ENCODE measurements at places on chromosomes 7 and 10.

DNA sequence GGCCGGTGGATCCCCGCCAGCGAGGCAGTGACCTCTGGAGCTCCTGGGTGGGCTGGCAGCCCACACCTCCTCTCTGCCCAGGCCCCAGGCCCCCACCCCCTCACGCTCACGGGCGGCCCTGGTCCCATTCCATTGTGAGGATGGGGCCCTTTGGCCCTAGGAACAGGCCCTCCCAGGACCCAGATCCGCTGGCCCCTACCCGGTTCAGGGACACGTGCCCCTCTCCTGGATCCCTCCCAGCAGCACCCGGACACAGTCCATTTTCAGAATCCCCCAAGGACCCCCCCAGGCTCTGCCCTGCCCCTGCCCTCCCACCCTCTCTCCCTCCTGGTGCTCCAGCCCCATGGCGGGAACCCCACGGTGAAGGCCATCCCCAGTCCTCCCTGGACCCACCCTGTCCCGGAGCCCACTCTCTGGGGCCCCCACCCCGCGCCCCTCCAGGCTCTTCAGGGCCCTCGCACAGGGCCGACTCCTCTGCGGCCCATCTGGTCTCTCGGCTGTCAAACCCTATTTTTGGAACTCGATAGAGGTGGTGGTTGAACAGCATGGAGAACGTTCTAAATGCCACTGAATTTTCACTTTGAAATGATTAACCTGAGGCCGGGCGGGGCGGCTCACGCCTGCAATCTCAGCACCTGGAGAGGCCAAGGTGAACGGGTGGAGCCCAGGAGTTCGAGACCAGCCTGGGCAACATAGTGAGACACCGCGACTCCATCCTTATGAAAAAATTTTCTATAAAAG lies 8.1 kb downstream of the ADAP1 start:
- no peak for DNase-seq

DNA sequence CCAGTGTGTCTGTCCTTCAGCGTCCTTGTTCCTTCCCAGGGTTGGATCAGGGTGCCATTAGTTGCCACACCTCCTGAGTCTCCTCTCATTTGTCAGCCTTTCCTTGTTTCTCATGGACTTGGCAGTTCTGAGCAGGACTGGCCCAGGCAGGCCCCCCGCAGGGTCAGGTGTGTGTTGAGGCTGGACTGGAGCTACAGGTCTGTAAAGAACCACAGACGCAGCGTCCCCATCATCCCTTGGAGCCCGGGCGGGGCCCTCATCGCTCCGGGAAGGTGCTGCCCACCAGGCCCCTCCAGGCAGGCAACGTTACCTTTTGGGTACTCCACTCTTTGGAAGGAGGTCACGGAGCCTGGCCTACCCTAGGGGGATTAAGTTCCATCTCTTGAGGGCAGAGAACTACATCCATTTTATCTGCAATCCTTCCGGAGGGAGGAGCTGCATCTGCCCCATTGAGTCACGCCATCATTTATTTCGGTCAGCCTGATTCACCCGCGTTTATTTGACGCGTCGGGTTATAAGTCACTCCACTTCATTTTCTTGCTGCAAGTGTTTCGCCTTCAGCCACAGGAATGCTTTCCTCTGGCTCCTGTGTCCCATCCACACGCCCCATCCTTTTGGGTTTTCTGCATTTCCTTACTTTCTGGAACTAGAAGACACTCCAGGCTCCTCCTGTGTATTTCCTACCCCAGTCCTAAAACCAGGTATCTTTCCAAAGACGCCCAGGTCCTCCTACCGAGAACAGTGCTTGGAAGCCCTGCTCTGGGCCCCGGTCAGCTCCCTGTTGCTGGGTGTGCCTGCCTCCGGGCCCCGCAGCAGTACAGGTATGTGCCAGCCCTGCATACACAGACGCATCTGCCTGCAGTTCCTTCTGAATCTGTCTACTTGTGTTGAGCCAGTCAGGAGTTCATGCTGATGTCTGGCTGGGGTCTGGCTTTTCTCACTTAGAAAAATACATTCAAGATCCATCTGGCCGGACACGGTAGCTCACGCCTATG lies 141.9 kb downstream of the MAD1L1 start:
- no peak for DNase-seq

GRCh38 chr10:78929541-78929940 lies 139.2 kb upstream of the ZMIZ1 start:
- DNase-seq: no peak

DNA sequence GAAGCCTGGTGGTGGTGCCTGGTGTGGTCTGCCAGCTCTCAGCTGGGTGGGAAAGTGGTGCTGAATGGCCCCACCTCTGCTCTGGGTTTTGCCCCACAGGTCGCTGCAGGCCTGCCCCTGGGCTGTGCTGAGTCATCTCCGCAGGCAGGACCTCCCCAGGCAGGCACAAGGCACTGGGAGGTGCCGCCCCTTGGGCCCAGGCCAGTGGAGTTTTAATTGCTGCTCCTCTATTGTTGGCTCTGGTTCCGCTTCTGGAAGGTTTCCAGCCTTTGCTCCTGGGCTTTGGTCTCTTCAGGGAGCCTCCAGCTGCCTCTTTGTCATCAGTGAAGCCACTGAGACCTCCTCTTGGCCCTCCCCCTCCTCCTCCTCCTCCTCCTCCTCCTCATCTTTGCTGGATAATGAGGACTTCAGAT lies 180.3 kb upstream of the GRB10 start:
- no peak for DNase-seq

DNA sequence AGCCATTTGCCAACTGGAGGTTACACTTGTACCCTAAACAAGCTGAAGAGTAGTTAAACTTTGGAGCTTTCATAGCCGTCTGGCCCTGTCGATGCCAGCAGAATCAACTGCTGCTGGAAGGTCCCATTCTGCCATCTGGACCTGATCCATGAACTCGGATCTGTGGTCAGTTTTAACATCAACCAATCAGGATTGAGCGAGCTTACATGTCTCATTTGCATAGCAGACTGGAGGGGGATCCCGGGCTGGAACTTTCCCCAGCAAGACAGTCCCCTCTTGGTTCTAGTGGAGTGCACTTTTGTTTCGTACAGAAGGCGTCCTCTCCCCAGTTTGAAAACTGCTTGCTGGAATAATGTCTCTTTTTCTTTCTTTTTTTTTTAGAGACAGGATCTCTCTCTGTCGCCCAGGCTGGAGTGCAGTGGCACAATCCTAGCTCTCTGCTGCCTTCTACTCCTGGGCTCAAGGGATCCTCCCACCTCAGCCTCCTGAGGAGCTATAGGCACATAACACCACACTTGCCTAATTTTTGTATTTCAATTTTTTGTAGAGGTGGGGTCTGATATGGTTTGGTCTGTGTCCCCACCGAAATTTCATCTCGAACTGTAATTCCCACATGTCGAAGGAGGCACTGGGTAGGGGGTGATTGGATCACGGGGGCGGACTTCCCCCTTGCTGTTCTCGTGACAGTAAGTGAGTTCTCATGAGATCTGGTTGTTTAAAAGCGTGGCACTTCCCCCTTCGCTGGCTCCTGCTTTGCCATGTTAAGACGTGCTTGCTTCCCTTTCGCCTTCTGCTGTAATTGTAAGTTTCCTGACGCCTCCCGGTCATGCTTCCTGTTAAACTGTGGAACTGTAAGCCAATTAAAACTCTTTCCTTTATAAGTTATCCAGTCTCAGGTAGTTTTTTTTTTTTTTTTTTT lies 42.8 kb upstream of the SEPHS1 start:
- no peak for DNase-seq

GRCh38 chr7:53350241-53350640 lies 314.8 kb downstream of the POM121L12 start:
- DNase-seq: no peak

DNA sequence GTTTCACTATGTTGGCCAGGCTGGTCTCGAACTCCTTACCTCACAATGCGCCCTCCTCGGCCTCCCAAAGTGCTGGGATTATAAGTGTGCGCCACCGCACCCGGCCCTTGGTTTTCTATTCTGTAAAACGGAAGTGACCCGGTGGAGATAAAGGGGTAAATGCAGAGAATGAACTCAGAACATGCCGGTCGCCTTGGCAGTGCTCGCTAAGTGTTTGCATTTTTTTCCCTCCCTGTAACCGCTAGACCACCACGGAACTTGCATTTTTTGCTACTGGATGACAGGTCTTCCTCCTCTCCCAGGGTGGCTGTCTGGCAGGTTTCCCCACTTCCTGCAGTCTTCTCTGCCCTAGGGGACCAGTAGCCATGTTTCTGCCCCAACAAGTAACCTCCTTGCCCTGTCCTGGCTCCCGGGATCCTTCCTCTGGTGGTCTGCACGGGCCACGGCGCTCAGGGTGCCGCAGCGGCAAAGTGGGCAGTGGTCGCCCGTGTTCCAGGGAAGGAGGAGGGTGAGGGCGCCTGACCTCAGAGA lies 18.8 kb upstream of the GNA12 start:
- no peak for DNase-seq

GRCh38 chr10:77811831-77812430 lies 114.6 kb downstream of the DLG5 start:
- DNase-seq: no peak

- no peak for DNase-seq
Measured at GRCh38 chr7:38574086-38574485, 57.1 kb downstream of the AMPH start.

DNA sequence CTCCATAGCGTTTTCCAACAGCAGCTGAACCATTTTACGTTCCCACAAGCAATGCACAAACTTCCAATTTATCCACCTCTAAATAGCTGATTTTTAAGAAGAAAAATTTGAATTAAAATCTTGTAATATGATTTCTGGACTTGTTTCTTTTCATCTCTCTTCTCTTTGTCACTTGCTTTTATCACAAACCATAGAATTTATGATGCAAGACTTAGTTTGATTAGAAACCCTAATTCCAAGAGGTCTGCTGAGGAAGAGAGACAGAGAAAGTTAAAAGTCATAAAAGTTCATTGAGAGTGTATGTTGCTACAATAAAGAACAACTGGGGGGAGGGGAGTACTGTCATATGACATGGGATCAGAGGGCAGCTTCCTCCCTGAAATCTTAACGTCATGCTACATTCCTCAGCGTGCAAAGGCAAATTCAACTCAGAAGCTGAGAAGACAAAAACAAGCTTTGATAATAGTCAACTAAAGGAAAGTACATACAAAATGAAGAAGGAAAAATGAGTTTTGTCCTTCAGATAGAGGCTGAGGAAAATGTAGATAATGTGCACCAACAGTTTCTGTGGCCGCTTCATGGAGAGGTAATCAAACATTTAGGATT lies 18.4 kb upstream of the CUBN start:
- no peak for DNase-seq

GRCh38 chr10:78937800-78938694 lies 130.7 kb upstream of the ZMIZ1 start:
- DNase-seq: no peak

DNA sequence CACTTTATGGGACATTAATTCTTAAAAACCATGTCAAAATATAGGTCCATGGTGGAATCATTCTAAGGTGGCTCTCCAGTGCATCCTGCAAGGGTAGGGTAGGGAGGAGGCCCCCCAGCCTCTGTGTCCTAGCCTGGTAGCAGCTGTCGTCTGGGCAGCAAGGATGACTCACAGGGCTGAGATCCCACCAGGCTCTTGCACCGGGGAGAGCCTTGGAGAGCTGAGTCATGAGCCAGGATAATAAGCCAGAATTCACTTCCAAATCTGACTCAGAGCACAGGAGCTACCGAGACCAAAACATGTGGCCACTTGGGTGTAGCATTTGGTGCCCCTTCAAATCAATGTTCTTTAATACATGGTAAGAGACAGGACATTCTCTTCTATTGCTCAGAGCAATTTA lies 298.5 kb downstream of the NEBL start:
- DNase-seq: no peak

GRCh38 chr10:6350609-6351008 lies 147.9 kb downstream of the PFKFB3 start:
- no peak for DNase-seq

GRCh38 chr10:10814069-10814468 lies 203.6 kb upstream of the CELF2 start:
- DNase-seq: no peak

GRCh38 chr7:119102291-119102690 lies 877.8 kb downstream of the ANKRD7 start:
- no peak for DNase-seq

- no peak for DNase-seq
Measured at GRCh38 chr10:77835669-77836086, 90.9 kb downstream of the DLG5 start.

- DNase-seq: no peak
Measured at GRCh38 chr7:2730846-2731770, 43.1 kb downstream of the AMZ1 start.

DNA sequence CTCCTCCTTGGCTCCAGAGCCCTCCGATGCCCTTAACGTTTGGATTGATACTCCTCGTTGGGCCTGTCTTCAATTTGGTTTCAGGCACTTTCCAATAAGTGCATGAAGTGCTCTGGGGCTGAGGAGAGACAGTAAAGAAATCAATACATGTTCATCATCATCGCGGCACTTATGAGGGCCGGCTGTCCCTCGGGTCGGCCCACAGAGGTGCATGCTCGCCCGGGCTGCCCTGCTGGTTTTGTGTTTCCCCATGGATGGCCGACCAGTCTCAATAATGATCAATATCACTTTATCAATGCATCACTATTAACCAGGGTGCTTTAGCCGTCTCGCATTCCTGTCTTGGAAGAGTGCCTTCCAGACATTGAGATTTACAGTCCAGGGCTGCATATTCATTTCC lies 154.2 kb downstream of the EBF3 start:
- no peak for DNase-seq

DNA sequence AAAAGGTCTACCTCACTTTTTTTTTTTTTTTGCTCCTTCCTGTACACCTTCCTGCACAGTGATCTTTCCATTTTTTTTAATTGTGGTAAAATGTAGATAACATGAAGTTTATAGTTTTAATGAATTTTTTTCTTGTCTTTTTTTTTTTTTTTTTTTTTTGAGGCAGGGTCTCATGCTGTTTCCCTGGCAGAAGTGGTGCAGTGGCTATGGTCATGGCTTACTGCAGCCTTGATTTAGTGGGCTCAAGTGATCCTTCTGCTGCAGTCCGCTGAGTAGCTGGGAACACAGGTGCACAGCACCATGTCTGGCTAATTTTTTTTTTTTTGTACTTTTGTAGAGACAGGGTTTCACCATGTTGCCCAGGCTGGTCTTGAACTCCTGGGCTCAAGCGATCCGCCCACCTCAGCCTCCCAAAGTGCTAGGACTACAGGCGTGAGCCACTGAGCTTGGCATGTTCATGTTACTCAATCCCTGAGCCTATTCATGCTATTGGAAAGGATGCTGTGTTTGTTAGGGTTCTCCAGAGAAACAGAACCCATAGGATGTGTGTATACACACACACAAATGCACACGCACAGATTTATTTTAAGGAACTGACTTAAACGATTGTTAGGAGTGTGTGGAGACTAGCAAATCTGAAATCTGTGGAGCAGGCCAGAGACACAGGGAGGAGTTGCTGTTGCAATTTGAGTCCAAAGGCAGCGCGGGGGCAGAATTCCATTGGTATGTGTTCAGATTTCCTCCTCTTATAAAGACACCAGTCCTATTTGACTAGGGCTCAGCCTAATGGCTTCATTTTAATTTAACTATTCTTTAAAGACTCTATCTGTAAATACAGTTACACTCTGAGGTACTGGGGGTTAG lies 29.1 kb downstream of the GALNT11 start:
- DNase-seq: no peak

All from stimulated activated CD8-positive, alpha-beta memory T cell treated with anti-CD3 and anti-CD28 coated beads, Interleukin-4, amount 100 ng/mL, for 24 hours (primary cell).